Immature natural killer cell (primary cell): ENCODE measurements at places on chromosomes 7 and 10. TPM values are rescaled to one million over a fixed set of nuclear protein-coding genes. Genes with fewer than 3 reads are reported as not detected.
A peak's percentile ranks its signal among the peaks of the same experiment; 100 is the strongest.

- H3K4me3 ChIP-seq = no peak overlapping the region
- DNase-seq = peak; percentile 32
- H3K27me3 ChIP-seq = peaks cover 5% of the 10 kb centered on the region
- H3K4me1 ChIP-seq = peaks cover 12% of the 10 kb centered on the region
- no peak overlapping the region for H3K27ac ChIP-seq
- H3K36me3 ChIP-seq = no peaks in the 10 kb centered on the region
Measured at GRCh38 chr7:129644634-129645230, 33.2 kb downstream of the NRF1 start.

Gene CTBP2
- 89.8 TPM for polyA plus RNA-seq

GRCh38 chr7:100213672-100214071 lies 6.1 kb upstream of the PVRIG start:
- peaks cover 51% of the 10 kb centered on the region for H3K4me1 ChIP-seq
- no peak for DNase-seq
- H3K4me3 ChIP-seq = no peak overlapping the region
- peaks cover 6% of the 10 kb centered on the region for H3K27me3 ChIP-seq
- no peaks in the 10 kb centered on the region for H3K36me3 ChIP-seq

- no peaks in the 10 kb centered on the region for H3K4me1 ChIP-seq
- DNase-seq = no peak
- H3K36me3 ChIP-seq = no peaks in the 10 kb centered on the region
- H3K27ac ChIP-seq = no peak overlapping the region
- H3K4me3 ChIP-seq = no peak overlapping the region
Measured at GRCh38 chr7:82241356-82241755, 202.2 kb downstream of the CACNA2D1 start.

Gene LLCFC1
- polyA plus RNA-seq = not detected

GRCh38 chr10:43202657-43203447 lies 64.0 kb downstream of the RASGEF1A start:
- peaks cover 4% of the 10 kb centered on the region for H3K36me3 ChIP-seq
- DNase-seq = peak; percentile 34
- peaks cover 12% of the 10 kb centered on the region for H3K4me1 ChIP-seq
- H3K27me3 ChIP-seq = no peaks in the 10 kb centered on the region

GRCh38 chr10:103882285-103883007 lies 27.1 kb upstream of the SH3PXD2A start:
- H3K4me3 ChIP-seq = no peak overlapping the region
- peaks cover 68% of the 10 kb centered on the region for H3K36me3 ChIP-seq
- H3K27ac ChIP-seq = no peak overlapping the region
- no peak for DNase-seq

DNA sequence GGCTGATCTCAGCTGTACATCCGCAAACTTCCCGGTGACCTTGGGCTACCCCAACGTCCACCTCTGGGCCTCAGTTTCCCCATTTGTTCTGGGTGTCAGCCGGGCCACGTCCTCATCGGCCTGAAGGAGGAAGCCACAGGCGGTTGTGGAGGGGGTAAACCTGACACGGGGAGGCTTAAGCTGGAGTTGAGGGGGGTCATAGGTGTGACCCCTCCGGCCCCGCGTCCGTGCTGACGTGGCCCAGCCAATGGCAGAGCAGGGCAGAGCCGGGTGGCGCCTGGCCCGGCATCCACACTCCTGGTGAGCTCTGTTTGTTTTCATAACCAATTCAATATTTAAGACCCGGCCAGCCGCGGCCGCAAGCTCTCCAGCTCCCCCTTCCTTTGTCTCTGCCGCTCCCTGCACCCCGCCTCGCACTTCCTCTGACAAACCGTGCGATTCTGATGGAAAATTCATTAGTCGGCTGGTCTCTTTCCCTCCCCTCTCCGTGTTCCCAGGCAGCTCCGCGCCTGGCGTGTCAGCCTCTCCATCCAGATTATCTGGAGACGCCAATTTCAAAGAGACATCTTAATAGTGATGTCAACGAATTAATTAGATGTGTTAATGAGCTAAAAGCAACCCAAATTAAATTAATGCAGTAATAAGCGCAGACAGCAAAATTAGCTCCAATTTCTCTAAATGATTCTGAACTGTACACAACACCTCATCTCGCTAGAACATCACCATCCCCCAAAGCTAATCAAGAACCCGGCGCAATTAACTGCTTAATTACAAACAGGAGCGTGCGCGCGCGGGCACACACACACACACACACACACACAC lies 55.4 kb downstream of the MICALL2 start:
- H3K27ac ChIP-seq = no peak overlapping the region
- H3K27me3 ChIP-seq = peaks cover 11% of the 10 kb centered on the region
- no peaks in the 10 kb centered on the region for H3K36me3 ChIP-seq
- no peak overlapping the region for H3K4me3 ChIP-seq
- no peak for DNase-seq

DNA sequence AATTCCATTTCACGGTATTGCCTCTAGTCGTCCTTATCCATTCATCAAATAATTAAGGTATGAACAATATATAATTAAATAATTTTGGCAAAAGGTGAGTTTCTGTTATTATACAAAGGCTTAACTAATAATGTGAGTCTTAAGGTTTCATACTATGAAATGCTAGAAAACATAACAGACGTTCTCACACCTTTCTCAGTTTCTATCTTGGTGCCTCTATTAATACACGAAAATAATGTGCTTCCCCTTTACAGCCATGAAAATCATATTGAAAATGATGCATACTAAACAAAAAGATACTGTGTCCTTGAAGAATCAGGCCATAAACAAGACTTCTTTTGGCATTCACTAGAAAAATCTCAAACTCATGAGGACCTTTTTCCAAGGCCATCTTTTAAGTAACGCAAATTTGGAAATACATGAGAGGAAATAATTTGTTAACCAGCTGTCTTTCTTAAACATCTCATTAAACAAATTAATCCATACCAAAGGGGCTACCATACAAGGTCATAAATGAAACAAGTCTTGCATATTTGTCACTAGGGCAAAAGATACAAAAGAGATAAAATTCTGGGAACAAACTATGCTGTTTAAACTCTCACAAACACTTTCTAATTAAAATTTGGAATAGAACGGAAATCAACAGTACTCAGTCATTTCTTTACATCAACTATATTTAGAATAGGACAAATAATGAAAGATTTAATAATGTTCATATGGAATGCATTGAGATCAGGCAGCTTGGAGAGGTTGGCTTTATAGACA lies 53.9 kb upstream of the CAV2 start:
- H3K4me1 ChIP-seq = no peaks in the 10 kb centered on the region
- H3K27ac ChIP-seq = no peak overlapping the region
- no peaks in the 10 kb centered on the region for H3K27me3 ChIP-seq
- DNase-seq = no peak
- no peak overlapping the region for H3K4me3 ChIP-seq
- H3K36me3 ChIP-seq = no peaks in the 10 kb centered on the region

DNA sequence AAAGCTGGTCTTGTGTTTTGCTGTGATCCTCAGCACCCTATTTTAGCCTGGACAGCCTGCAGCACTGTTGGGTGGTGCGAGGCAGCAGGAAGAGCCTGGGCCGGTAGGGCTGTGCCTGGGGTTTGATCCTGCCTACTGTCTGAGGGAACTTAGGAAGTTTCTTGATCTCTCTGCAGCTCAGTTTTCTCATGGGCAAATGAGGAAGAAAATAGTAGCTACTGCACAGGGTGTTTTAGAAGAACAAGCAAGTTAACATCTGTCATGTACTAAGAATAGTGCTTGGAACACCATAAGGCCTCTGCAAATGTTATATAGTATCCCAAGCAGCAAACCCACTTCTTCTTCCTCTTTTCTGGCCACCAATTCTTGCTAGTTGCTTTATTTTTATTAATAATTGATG lies 12.0 kb upstream of the AGR2 start:
- no peaks in the 10 kb centered on the region for H3K36me3 ChIP-seq
- peaks cover 8% of the 10 kb centered on the region for H3K27me3 ChIP-seq
- H3K4me3 ChIP-seq = no peak overlapping the region
- H3K4me1 ChIP-seq = no peaks in the 10 kb centered on the region
- no peak overlapping the region for H3K27ac ChIP-seq

GRCh38 chr7:102138676-102139075 lies 148.0 kb upstream of the SH2B2 start:
- no peak overlapping the region for H3K27ac ChIP-seq
- H3K36me3 ChIP-seq = peaks cover 9% of the 10 kb centered on the region
- H3K27me3 ChIP-seq = no peaks in the 10 kb centered on the region
- DNase-seq = no peak

DNA sequence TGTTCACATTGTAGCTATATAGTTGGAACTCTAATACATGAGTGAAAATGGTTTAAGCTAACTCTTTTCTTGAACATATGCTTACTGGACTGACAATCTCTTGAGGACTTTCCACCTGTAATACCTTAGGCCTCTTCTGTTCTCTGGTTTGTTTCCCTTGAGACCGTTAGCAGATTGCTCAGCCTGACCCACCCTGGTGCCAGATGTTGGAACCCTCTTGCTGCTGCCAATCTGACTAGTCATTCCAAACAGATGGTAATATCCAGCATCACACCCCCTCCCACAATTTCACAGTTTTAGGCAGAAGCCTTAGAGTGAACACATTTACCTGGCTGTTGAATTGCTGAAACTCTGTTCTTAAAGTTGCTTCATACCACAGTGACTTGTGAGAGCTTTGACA lies 18.7 kb downstream of the CALD1 start:
- DNase-seq = no peak
- H3K27me3 ChIP-seq = peaks cover 1% of the 10 kb centered on the region
- no peak overlapping the region for H3K27ac ChIP-seq
- no peak overlapping the region for H3K4me3 ChIP-seq

GRCh38 chr10:102927311-102928010 lies 9.4 kb downstream of the CNNM2 start:
- peaks cover 25% of the 10 kb centered on the region for H3K4me1 ChIP-seq
- H3K36me3 ChIP-seq = peaks cover 4% of the 10 kb centered on the region
- peak overlapping the region; percentile 46 for H3K4me3 ChIP-seq
- H3K27me3 ChIP-seq = no peaks in the 10 kb centered on the region
- peak overlapping the region; percentile 84 for H3K27ac ChIP-seq
- peak; percentile 42 for DNase-seq

Gene TMEM176B
- not detected for polyA plus RNA-seq

- H3K27me3 ChIP-seq = peaks cover 6% of the 10 kb centered on the region
- no peaks in the 10 kb centered on the region for H3K4me1 ChIP-seq
- no peaks in the 10 kb centered on the region for H3K36me3 ChIP-seq
Measured at GRCh38 chr10:11049806-11050205, 32.1 kb downstream of the CELF2 start.

Gene AZGP1
- polyA plus RNA-seq = not detected

GRCh38 chr7:118039963-118040489 lies 143.9 kb upstream of the LSM8 start:
- no peak overlapping the region for H3K27ac ChIP-seq
- H3K4me1 ChIP-seq = no peaks in the 10 kb centered on the region
- H3K4me3 ChIP-seq = no peak overlapping the region
- DNase-seq = no peak

DNA sequence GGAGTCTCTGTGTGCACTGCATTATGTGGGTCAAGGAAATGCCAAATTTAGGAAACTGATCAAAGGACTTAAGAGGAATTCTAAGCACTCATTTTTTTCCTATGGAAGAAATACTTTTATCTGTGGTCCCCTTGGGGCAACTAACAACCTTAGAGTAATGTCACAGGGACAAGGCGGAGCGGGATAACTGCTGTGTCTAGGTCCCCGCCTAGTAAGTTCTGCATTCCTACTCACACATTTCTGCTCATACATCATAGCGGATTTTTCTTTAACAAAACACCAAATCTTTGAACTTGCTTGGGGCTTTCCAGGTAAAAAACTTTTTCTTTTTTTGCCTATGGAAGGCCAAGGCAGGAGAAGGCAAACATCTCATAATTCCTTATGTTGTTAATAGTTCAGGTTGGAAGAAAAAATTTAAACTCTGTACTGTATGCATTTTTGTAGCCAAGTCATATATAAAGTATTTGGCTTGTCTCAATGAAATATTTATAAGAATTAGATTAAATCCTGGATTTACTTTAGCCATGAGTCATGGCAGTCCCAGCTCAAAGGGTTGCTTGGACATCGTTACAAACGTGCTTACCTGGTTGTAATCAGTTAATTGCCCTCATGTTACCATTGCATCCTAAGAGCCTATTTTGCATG lies 285.0 kb downstream of the PHTF2 start:
- no peaks in the 10 kb centered on the region for H3K36me3 ChIP-seq
- H3K27ac ChIP-seq = no peak overlapping the region
- H3K4me3 ChIP-seq = no peak overlapping the region

GRCh38 chr10:60444494-60445064 lies 54.9 kb upstream of the ANK3 start:
- peaks cover 3% of the 10 kb centered on the region for H3K27me3 ChIP-seq
- H3K4me1 ChIP-seq = peaks cover 11% of the 10 kb centered on the region
- no peak for DNase-seq
- H3K4me3 ChIP-seq = no peak overlapping the region
- H3K27ac ChIP-seq = no peak overlapping the region

GRCh38 chr10:122013311-122013780 lies 24.4 kb downstream of the TACC2 start:
- H3K4me1 ChIP-seq = no peaks in the 10 kb centered on the region
- H3K27ac ChIP-seq = no peak overlapping the region

Gene ASB13
- polyA plus RNA-seq = 4.1 TPM

DNA sequence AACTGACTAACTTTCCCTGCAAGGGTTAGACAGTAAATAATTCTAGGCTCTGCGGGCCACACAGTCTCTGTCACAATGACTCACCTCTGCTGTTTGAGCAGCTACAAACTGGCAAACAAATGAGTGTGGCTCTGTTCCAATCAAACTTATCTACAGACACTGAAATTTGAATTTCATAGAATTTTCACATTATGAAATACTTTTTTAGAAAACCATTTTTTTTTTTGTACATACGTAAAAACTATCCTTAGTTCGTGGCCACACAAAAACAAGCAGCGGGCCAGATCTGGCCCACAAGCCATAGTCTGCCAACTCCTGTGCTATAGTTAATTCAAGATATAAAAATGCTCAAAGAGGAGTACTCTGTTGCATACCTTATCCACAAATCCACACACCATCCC lies 32.6 kb downstream of the PIP4K2A start:
- peak overlapping the region; percentile 76 for H3K4me3 ChIP-seq
- no peaks in the 10 kb centered on the region for H3K36me3 ChIP-seq
- peaks cover 89% of the 10 kb centered on the region for H3K4me1 ChIP-seq

DNA sequence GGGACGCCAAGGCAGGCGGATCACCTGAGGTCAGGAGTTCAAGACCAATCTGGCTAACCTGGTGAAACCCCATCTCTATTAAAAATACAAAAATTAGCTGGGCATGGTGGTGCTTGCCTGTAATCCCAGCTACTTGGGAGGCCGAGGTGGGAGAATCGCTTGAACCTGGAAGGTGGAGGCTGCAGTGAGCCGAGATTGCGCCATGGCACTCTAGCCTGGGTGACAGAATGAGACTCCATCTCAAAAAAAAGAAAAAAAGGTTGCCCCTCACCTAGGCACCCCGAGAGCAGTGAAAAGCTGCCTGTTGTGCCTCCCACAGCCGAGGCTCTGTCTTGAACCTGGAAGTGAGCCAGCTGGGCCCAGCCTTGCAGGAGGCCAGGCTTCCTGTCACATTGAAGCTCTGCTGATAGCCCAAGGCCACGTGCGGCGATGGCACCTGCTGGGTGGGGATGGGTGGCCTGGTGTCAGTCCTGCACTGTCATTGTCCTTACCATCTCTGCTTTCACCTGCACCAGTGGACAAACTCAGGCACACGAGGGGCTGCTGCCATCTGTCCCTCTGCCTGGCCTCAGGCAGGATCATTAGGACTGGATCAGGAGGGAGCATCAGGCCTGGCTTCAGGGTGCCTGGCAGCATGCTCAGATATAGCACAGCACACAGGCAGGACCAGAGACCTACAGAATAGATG lies 37.8 kb downstream of the DNAJB12 start:
- H3K4me3 ChIP-seq = peak overlapping the region; percentile 71
- peaks cover 61% of the 10 kb centered on the region for H3K4me1 ChIP-seq
- peaks cover 2% of the 10 kb centered on the region for H3K27me3 ChIP-seq
- DNase-seq = no peak
- peak overlapping the region; percentile 92 for H3K27ac ChIP-seq
- no peaks in the 10 kb centered on the region for H3K36me3 ChIP-seq

- H3K4me3 ChIP-seq = no peak overlapping the region
- H3K4me1 ChIP-seq = peaks cover 24% of the 10 kb centered on the region
Measured at GRCh38 chr7:38855386-38855785, 53.6 kb downstream of the VPS41 start.

Gene EPC1
- 50.5 TPM for polyA plus RNA-seq
